Liver (tissue), 10 donors: ENCODE measurements at places on chromosomes 2 and 18. TPM values are rescaled to one million over a fixed set of nuclear protein-coding genes. Genes with fewer than 3 reads are reported as not detected.

DNA sequence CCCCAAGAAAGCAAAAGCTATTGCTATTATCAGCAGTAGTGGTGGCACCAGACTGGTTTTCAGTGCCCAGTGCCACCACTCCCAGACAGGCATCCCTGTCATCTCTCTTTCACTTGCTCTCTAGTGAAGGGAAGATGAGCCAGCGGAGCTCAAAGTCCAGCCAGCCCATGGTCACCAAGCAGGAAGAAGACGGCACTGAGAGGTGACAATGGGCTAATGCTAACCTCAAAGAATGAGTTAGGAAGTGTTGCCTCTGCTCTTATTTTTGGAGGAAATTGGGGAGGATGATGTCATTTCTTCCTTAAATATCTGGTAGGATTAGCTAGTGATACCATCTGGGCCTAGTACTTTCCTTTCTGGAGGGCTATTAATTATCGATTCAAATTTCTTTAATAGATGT lies 1.7 kb downstream of the SP140 start:
- no peak for DNase-seq

The CD8B gene
- 1.0 TPM for total RNA-seq

DNA sequence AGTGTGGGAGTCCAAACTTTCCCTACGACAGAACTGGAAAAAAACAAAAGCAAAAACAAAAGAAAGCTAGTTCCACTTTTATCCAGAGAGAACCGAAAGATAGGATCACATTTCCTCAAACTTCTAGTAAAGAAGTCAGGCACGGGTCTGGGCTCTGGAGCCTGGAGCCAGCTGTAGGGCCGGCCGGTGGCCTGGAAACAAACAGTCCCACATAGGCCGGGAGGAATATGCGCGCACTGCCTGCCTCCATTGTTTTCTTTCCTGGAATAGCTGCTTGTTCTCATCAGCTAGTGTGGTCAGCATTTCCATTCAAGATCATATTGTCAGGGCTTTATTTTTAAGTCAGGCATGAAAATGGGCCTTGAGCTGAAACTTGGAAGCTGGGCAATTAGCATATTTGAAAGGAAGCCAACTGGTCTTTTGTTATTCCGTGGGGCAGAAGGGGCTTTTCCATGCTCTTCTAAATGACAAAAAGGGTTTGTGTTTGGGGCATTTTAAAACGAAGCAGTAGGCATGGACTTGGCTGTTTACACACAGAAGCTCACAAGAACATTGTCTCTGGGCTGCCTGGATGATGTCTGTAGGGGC lies 58.7 kb upstream of the RFX8 start:
- no peak for DNase-seq

DNA sequence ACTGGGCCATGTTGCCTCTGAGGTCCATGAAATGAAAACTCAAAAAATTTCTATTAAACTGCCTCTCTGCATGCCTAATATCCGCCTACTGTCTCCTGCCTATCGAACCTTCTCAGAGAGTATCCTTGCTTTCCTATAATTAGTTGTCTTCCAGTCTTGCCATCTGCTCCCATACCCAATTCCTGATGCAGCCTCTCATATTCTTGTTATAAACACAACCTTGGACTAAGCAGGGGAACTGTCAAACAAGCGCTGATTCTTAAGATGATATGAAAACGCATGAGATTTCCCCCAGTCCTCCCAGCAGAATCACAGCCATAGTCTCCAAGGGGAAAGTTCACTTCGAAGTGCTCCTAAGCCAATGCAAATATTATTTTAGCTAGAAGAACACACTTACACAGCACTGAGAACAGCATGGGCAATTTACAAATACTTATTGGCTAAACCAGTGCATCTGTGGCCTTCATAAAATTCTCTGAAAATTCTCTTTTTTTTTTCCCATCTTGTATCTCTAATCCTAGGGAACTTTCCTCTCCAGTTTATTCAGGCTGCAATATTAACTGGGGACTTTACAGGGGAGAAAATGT lies 471.6 kb downstream of the MBD2 start:
- DNase-seq = no peak

GRCh38 chr2:15730545-15731212 lies 139.0 kb downstream of the DDX1 start:
- DNase-seq = peak; percentile 71

GRCh38 chr2:201004370-201004769 lies 40.9 kb upstream of the ORC2 start:
- DNase-seq = no peak

DNA sequence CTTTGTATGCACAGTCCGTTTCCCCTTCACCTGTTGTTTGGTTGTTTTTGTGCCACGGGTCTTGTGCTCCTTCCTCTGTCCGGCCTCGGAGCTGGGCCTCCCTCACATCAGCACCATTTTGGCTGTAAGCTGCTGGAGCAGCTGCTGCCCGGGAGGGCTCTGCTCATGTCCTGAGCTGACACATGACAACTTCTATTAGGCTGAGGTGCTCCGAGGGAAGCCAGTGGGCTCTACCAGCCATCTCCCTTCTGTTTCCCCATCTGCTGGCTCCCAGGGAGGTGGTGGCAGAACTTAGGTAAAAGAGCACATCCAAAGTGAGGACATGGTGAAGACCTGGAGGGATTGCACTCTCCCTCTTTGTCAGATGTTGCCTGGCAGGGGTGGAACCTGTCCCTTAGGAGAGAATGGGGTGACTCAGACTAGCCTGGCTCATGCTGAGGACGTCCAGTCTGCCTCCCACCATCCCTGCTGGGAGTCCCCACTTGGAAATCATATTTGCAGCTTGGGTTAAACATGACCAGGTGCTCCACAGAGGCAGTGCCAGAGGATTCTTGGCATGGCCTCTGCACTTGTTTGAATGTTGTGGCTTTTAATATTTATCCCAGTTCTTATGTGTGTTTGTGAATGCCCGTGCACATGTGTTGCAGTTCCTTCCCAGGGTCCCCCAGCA lies 49.8 kb upstream of the TNP1 start:
- no peak for DNase-seq

DNA sequence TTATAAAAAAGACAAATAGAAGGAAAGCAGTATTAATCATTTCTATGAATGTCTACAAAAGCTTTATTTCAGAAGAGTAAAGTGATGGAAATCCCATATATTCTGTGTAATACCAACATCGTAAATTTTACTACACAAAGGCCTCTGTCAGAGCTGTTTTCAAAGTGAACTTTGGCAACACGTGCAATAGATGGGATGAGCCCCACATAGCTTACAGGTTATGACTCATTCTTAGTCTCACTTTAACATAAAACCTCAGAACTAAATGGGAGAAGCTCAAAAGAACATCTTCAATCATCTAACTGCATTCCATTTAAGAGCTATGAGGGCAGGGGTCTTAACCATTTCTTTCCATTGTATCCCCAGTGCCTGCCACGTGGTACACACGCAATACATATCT lies 11.5 kb downstream of the VPS4B start:
- no peak for DNase-seq

GRCh38 chr18:60247103-60247502 lies 125.5 kb downstream of the MC4R start:
- DNase-seq = no peak

The DPP4 gene
- total RNA-seq = 14.4 TPM

- no peak for DNase-seq
Observed at GRCh38 chr2:39476524-39476923, 39.4 kb upstream of the MAP4K3 start.

GRCh38 chr2:128269063-128269989 lies 49.3 kb downstream of the HS6ST1 start:
- DNase-seq = peak; percentile 22

DNA sequence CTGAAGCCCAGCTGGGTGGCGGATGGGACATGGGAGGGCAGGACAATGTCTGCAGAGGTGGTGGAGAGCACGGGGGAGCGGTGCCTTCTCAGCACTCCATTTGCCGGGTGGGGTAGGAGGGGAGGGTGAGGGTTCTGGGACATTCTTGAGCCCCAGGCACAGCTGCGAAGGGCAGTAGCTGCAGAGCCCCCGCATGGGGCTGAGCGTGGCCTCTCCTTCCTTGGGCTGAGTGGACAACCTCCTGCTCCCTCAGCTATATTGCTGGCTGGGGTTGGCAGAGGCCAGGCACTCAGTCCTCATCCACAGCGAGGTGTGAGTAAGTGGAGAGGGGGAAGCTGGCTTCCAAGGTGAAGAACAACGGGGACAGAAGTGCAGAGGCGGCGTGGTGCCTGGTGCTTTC lies 50.1 kb downstream of the RHOB start:
- no peak for DNase-seq

The EGR4 gene
- not detected for total RNA-seq

The TIMM21 gene
- total RNA-seq = 35.9 TPM

DNA sequence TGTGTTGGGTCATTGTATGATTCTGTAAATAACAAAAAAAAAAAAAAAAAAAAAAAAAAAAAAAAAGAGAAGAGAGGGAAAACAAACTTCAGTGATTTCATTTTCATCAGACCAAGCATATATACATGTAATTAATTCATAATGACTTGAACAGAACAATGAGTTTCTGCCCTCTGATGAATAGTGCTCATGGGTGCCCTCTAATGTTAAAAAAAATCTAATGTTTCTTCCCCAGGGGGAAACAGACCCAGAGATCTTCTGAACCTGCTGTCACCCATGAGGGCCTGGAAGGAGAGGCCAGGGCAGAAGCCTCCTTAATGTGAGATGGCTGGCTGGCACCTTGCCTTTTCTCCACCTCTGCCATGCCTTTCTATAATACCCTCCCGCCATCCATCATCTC lies 289.2 kb downstream of the ZNF521 start:
- DNase-seq = no peak

The RFTN2 gene
- total RNA-seq = 1.1 TPM

The CRYGC gene
- total RNA-seq = not detected

The CNRIP1 gene
- 2.8 TPM for total RNA-seq

DNA sequence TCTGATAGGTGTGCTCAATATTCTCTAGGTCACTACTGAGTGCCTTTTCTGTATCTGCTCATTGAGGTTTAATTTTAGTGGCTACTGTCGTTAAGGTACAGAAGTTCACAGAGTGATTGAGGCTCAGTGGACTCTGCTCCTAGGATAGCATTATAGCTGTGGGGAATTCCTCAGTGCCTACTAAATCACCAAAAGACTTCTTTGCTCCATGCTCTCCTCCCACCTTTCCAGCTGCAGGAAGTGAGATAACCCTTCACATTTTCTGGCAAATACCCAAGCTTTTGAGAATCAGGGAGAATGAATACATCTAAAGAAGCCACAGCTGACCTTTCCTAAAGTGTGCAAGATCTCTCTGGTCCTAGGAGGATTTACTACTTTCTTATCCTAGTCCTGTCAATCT lies 95.2 kb upstream of the FSIP2 start:
- no peak for DNase-seq

- DNase-seq = no peak
Observed at GRCh38 chr2:109242654-109243331, 113.8 kb downstream of the SH3RF3 start.

The AQP12B gene
- total RNA-seq = not detected

DNA sequence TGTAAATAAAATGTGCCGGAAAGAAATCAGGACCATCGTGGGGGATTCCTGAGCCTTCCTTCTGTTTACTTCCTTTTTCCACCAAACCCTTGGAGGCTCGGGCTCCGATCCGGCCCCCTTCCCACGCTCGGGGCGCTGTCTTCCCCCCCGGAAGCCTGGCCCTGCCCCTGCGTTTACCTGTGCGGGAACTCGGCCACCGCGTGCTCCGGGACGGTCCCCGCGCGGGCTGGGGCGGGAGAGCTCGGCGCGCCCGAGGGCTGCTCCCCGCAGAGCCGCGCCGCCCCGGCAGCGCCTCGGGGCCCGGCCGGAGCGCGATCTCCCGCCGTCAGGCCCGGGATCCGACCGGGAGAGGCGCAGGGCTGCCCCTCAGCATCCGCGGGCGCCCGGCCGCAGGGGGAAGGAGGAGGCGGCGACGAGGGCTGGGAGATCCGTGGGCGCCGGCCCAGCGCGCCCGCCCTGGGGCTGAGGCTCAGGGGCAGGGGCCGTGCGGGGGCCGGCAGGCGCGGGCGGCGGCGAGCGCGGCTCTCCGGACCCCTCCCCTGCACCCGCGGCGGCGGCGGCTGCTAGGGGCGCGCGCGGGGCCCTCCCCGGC lies 435 bp downstream of the ADCY3 start:
- DNase-seq = no peak

- no peak for DNase-seq
Observed at GRCh38 chr2:144211826-144212225, 308.1 kb downstream of the ZEB2 start.

GRCh38 chr2:157806426-157807077 lies 69.6 kb downstream of the ACVR1 start:
- no peak for DNase-seq

DNA sequence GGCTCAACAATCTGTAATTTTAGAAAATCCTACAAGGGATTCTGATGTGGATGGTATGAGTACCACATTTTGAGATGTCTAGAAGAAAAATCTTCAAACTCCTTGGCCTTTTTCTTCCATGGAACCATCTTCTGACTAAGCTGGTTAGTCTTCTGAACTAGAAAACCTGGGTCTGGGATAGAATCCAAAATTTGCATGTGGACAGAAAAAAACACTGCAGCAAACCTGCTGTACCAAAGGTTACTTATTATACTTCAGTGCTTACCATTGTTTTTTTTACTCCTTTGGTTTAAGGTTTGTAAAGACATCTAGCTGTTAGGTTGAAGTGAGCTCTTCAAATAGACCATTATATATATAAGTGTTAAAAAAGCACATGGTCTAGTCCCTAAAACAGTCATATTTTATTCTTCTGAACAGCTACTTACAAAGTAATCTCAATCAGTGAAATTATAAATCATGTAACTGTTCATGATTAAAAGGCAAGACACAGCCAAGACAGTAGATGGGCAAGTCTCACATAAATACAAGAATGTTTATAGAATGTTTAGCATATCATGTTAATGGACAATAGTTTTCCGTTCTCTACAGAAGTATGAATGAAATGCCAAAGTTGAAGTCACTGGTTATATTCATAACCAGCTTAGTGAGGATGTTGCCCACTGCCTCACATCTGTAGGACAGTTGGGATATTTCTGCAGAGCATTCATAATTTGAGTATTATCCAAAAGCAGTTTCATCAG lies 85.5 kb downstream of the ORC4 start:
- DNase-seq = no peak

DNA sequence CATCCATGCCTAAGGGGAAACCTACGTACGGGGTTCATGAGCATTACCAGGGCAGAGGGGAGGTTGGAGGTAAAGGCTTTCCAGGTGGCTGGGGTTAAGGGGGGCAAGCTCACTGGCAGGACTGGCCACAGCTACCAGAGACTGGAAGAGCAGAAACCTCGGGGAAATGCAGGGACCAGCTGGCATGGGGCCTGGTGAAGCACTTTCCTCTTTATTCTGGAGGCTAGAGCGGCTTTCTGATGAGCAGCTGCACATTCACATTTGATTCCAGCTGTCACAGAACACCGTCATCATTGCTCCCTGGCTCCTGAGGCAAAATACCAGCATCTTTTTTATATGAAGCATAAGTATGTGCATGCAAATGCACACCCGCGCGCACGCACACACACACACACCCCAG lies 28.7 kb upstream of the LRRC30 start:
- DNase-seq = no peak

The ANKRD23 gene
- total RNA-seq = 4.2 TPM

- no peak for DNase-seq
Observed at GRCh38 chr2:234885118-234885517, 66.7 kb upstream of the SH3BP4 start.

GRCh38 chr2:60456115-60456770 lies 97.2 kb downstream of the BCL11A start:
- no peak for DNase-seq

- no peak for DNase-seq
Observed at GRCh38 chr18:72727776-72728175, 140.0 kb downstream of the NETO1 start.
